ENCODE measurements at places on chromosomes 12 and 14.
A peak's percentile ranks its signal among the peaks of the same experiment; 100 is the strongest.

DNA sequence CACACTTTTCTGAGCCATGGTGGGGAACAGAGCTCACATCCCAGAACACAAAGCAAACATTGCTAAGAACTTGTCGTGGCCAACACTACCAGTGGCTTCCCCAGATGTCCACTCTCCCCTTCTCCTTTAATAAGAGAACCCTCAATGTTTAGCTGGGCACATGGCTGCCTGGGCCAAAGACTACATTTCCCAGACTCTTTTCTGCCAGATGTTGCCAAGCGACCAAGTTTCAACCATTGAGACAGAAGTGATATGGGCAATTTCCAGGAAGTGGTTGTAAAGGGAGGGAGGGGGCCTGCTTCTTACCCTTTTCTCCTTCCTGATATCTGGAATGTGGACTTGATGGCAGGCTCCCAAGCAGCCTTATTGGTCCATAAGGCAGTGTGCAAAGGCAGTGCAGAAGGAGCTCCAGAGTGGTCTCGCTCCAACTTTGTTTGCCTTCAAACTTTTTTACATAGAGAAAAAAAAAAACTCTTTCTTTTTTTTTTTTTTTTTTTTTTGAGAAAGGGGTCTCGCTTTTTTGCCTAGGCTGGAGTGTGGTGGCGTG, 24.9 kb upstream of the JDP2 start:
- no peak for DNase-seq

DNA sequence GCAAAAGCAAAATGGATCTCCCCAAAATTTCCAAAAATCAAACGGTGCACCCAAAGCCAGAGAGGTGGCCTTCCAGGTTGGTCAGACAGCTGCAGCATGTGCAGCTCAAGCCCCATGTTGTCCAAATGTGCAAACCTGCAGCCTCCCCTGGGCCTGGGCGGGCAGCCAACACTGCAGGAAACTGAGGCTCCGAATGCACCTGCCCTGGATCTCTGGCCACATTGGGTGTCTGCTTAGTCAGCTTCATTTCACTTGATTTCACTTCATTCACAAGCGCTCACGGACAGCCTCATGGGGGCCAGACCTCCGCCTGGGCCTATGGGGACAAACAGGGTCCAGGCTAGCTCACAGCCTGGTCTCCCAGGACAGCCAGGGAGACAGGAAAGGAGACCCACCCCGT, 59.8 kb downstream of the BCL11B start:
- DNase-seq, result no peak

DNA sequence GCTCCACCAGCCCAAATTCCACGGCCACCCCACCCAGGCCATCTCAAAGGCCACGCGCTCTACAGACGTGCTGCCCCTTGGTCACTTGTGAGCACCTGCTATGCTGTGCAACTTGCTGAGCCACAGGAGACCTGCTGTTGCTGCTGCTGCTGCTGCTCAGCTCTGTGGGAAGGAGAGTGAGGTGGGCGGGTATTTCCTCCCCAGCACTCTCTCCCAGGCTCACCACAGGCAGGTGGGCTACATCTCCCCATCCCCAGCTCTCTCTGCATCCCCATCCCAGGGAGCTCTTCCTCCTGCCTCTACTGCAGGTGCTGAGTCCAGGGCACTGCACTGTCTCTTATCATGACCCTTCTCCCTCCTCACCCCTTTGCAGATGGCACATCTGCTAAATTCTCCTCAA, 306.9 kb downstream of the BCL11B start:
- DNase-seq, result no peak

GRCh38 chr14:101004954-101005353, 101.4 kb upstream of the RTL1 start:
- DNase-seq, result peak; percentile 73

GRCh38 chr14:55327179-55327578, 56.0 kb downstream of the FBXO34 start:
- DNase-seq, result no peak

- no peak for DNase-seq
These were observed 51.6 kb downstream of the PPP4R4 start for GRCh38 chr14:94225460-94226378.

DNA sequence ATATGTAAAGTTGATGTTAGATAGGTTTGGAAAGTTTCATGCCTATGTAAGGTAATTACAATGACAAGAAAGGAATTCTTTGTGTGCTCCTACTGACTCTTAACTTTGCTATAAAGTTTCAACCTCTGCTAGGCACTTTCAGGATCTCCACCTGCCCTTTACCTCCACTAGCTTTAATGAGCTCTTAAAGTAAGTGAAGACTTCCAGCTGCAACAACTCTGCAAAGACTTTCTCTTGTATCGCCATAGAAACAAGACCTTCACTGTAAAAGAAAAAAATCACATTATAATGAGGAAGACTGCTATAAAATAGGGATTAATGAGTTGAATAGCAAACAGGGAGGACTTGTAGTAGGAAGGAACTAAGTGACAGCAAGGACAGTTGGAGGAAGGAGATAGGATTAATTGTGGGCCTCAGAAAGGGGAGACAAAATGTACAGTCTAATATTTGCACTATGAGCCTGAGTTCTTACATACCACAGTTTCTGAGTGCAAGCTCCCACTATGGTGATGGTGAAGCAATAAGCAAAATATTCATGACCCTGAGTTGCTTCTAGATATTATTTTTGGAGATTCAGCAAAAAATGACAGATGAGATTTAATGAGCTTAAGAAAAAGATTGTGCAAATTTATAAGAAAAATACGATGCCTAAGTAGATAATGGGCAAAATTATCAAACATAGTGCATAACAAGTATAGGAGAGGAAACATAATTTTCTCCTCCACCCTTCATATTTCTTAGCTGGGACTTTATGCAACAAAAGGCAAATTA, 66.7 kb downstream of the DHRS2 start:
- no peak for DNase-seq
